Fibroblast of upper back skin (primary cell): ENCODE measurements at places on chromosomes 7 and 10.
A peak's percentile ranks its signal among the peaks of the same experiment; 100 is the strongest.

GRCh38 chr7:139936760-139937310 is 107.8 kb downstream of the TBXAS1 start:
- DNase-seq, result peak; percentile 68

- peak; percentile 33 for DNase-seq
These were observed 1.7 kb downstream of the PGAM1 start for GRCh38 chr10:97427571-97428179.

DNA sequence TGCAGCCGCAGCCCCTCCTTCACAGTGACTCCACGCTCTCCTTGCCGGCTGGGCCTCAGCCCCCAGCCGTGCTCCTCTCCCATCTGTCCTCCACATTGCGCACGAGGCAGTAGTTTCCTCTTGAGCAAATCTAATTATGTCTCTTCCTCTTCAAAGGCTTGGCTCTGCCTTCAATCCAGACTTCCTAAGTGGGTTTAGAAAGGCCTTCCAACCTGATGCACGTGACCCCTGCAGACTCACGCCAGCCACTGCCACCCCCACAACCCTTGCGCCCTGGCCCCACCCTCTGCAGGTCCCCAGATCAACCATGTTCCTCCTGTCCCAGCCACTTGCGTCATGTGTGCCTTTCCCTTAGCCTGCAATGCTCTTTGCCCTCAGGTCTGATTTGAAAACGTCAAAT is 75.0 kb upstream of the ADAM12 start:
- DNase-seq, result no peak

GRCh38 chr10:64408391-64409183 is 887.4 kb downstream of the REEP3 start:
- DNase-seq, result no peak

DNA sequence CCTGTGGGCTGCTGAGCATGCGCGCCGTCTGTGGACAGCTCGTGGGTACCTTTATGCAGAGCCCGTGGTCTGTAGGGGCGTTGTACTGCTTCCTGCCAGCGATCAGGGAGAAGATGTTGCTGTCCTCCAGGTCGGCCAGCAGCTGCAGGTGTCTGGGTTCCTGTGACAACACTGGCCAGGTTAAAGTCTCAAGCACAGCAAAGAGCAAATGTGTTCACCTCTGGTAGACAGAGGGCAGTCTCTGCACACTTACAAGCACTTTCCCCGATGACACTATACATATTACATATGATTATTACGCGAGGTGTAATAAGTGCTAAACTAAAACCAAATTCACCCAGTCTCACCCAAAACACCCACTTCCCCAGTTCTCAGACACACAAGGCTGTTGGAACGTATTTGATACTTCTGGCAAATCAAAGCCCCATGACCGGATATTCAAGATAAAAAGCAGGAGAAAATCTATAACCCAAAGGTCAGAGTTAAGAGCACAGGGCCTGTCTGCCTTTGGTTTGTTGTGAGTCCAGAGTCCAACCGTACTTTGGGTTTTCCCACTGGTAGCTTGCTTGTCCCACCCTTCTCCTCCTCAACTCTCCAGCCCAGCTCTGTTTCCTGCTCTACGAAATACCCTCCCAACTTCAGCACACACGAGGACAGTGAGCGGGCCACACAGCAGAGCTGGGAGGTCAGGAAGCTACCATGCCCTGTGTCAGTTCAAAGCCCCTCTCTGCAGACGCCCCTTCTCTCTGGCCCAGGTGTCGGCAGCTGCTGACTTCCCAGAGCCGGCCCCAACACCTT is 49.7 kb upstream of the DDC start:
- DNase-seq, result no peak

DNA sequence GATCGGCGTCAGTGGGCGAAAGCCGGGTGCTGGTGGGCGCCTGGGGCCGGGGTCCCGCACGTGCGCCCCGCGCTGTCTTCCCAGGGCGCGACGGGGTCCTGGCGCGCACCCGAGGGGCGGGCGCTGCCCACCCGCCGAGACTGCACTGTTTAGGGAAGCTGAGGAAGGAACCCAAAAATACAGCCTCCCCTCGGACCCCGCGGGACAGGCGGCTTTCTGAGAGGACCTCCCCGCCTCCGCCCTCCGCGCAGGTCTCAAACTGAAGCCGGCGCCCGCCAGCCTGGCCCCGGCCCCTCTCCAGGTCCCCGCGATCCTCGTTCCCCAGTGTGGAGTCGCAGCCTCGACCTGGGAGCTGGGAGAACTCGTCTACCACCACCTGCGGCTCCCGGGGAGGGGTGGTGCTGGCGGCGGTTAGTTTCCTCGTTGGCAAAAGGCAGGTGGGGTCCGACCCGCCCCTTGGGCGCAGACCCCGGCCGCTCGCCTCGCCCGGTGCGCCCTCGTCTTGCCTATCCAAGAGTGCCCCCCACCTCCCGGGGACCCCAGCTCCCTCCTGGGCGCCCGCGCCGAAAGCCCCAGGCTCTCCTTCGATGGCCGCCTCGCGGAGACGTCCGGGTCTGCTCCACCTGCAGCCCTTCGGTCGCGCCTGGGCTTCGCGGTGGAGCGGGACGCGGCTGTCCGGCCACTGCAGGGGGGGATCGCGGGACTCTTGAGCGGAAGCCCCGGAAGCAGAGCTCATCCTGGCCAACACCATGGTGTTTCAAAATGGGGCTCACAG is 1.1 kb downstream of the EGFR start:
- DNase-seq, result no peak

DNA sequence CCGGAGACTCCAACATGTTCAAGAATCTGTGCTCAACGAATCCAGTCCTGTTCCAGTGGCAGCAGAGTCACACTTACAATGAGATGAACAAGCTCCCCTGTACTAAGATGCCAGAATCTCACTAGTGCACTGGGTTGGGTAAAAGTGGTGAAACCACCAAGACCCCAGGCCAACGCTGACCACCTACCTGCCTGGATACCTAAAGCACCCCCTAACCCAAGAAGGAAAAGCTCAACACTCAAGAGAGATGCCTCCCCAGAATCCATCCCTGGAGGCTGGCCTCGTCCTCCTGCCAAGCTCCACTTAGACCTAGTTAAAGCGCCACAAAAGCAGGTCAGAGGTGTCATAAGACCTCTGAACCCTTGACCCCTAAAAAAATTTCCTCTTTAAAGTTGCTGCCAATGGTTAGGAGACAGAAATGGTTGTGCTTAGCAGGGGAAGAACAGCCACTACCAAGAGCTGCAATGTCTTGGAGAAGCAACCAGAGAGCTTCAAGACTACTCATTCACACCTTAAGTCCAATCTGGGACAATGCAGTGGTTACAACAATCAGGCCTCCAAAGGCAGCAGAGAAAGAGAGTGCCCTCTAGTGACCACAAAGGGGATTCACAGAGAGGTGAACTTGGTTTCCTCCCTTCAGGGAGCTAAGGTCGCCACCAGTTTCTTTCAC is 94.6 kb upstream of the MACROH2A2 start:
- peak; percentile 62 for DNase-seq

DNA sequence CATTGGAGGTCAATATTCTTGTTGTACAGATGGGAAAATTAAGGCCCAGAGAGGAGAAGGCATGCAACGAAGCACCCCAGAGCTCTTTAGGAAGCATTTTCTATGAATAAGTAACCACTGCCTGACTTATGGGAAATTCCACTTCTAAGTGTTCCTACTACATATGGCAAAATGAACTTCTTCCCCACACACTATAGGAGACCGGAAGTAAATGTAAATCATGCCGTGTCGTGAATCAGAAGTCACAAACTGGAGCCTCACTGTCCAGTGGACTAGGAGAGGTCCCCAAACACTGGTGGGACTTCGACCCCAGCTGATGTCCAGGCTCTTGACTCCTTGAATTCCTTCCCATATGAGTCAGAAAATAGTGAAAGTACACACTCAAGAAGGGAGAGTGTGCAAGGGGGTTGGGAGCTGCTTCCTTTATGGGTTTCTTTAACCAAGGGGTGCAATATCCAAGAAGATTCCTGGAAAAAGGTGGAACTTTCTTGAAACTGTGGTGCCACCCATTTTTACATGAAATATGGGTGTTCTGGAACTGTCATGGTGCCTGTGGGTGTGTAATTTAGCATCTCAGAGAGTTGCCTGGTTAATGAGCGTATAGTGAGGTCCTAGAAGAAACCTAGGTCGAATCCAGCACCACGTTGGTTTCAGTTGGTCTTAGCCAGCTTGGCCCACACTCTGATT is 6.7 kb downstream of the RASSF4 start:
- DNase-seq, result peak; percentile 19

GRCh38 chr7:90250601-90251303 is 5.8 kb downstream of the CFAP69 start:
- DNase-seq, result peak; percentile 78

- no peak for DNase-seq
These were observed 218.2 kb upstream of the KMT2E start for GRCh38 chr7:104795616-104796398.

- DNase-seq, result no peak
These were observed 73.5 kb upstream of the NPSR1 start for GRCh38 chr7:34584526-34584925.

DNA sequence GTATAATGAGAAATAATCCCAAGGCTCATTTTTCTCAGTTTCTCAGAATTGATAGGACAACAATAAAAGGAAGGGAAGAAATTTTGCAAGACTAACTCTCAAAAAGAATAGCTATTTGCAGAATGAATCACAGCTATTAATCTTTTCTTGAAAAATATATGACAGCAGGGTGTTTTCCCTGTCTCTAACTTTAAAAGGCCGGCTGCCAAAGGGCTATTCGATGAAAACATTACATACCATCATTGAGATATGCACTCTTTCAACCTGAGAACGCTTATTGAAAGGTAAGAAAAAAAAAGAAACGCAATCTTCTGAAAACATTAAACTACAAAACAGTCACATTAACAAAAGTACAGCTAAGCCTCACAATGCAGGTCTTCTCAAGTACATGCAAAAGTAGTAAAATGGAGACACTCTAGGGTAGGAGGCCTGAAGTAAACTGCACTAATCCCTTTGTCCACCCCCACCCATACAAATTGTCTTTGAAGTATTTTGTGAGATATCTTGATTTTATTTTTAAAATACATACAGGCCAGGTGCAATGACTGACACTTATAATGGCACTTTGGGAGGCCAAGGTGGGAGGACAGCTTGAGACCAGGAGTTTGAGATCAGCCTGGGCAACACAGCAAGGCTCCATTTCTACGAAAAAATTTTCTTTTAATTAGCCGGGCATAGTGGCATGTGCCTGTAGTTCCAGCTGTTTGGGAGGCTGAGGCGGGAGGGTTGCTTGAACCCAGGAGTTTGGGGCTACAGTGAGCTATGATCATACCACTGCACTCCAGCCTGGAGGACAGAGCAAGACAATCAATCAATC is 83.0 kb downstream of the PARD3 start:
- DNase-seq, result peak; percentile 83

DNA sequence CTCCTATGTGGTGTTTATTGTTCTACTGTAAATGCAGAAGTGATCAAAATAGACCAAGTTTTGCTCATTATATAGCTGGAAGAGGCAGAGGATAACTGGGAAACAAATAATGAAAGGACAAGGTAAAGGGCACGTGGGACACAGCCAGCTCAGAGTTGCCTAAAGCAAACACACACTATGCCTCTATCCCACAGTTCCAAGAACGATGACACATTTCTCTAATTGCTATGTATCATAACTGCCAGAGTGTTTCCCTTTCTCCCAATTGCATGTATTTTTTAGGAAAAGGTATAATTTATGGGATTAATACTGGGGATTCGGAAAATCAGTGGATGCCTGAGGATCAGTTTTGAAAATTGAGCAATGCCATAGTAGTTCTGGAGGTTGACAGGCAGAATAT is 49.0 kb downstream of the CCDC71L start:
- DNase-seq, result no peak

- no peak for DNase-seq
These were observed 309.4 kb upstream of the ZNF32 start for GRCh38 chr10:43958071-43958432.

GRCh38 chr7:94109556-94109955 is 105.4 kb upstream of the BET1 start:
- no peak for DNase-seq

GRCh38 chr7:92231-92674 is 100.1 kb upstream of the FAM20C start:
- DNase-seq, result no peak

GRCh38 chr7:89223900-89224395 is 428.4 kb upstream of the TEX47 start:
- DNase-seq, result no peak

DNA sequence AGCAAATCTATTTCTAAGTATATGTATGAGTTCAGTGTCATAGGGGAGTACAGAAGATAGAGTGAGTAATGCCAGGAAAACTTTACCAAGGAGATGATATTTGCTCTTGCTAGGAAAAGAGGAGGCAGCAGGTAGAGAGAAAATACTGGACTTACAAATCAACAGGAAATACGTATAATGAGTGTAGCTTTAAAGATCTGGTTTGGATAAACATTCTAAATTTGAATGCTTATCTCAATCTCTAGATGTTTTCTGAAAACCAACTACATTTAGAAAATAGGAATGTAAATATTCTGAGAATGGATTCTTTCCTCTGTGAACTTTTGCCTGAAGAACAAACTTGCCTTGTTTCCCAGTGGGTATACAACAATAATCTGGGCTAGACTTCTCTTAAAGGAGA is 46.9 kb upstream of the GNAI1 start:
- no peak for DNase-seq

- no peak for DNase-seq
These were observed 97.0 kb downstream of the LHPP start for GRCh38 chr10:124558339-124559321.

GRCh38 chr10:122499012-122499411 is 37.7 kb downstream of the HTRA1 start:
- no peak for DNase-seq

GRCh38 chr7:32905175-32905662 is 13.7 kb upstream of the KBTBD2 start:
- DNase-seq, result peak; percentile 92
